ENCODE measurements at places on chromosomes 6 and 20. TPM values are rescaled to one million over a fixed set of nuclear protein-coding genes. Genes with fewer than 3 reads are reported as not detected.

- no peak for DNase-seq
These were observed 3.2 kb upstream of the CHD6 start for GRCh38 chr20:41621421-41621820.

- peak; percentile 54 for DNase-seq
These were observed 22.5 kb downstream of the SPATA2 start for GRCh38 chr20:49892817-49893216.

COQ3 gene
- 33.9 TPM for total RNA-seq

DNA sequence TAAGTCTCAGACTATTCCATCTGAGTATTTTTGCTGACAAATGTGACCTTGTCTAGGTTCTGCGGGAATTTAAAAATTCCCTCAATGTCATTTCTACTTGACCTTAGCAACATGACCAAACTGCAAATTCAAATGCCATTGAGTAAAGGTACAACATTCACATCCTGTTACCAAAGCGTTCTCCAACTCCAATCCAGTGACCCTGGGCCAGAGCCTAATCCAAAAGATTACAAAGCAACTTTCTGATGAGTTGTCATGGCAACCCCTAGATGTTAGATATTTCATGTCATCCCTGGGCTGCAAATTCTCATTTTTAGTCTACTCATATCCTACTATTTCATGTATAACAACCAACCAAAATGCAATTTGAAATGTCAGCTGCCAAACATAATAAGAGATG, 65.3 kb downstream of the BACH2 start:
- no peak for DNase-seq

PARD6B gene
- total RNA-seq: 1.7 TPM

GRCh38 chr6:56865081-56865875, 89.6 kb upstream of the BEND6 start:
- no peak for DNase-seq

PHACTR1 gene
- total RNA-seq: 106 TPM

GRCh38 chr6:7108964-7109836, 1.4 kb downstream of the RREB1 start:
- peak; percentile 55 for DNase-seq

- DNase-seq: no peak
These were observed 627.3 kb downstream of the UTRN start for GRCh38 chr6:144912474-144912873.

DNA sequence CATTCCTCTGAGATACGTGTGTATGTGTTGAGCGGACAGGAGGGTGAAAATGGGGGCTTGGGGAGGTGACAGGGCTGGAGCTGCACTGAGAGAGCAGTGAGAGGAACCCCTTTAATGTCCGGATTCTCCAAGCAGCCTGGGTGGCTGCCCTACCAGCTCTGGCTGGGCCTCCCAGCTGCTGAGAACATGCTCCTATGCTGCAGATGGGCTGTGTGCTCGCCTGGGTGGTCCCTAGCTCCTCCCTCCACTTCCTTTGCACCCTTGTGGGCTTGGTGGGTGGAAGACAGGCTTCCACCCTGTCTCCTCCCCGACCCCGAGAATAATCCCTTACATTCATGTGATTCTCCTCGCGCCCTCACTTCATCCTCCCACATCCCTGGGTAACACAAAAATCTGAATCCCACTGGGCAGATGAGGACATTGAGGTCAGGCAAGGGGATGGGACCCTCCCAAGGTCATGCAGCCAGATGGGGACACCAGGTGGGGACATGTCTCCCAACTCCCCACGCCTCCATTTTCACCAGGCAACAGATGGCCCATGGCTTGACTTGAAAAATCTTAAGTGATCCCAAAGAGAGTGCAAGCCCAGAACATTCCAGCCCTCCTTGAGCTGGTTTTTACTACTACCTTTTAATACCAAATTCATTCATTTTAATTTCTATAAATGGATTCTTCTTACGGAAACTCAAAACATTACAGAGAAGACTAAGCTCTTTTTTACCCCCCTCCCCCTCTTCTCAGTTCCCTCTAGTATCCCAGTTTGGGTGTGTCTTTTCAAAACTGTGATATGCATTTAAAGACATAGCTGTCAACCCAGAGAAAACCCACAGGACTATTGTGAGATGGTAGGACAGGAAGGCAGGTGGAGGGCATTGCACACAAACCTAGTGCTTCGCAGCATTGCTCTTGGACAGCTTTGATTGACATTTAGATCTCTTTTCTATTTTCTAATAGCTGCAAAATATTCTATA, 5.0 kb upstream of the PDRG1 start:
- DNase-seq: no peak

REM1 gene
- 1.2 TPM for total RNA-seq

- DNase-seq: no peak
These were observed 157.5 kb downstream of the GRM4 start for GRCh38 chr6:33988121-33989015.

GRCh38 chr6:112899541-112899940, 552.4 kb downstream of the RFPL4B start:
- DNase-seq: no peak

QKI gene
- total RNA-seq: 534 TPM

AVP gene
- total RNA-seq: not detected

AKAP7 gene
- total RNA-seq: 10.0 TPM

DNA sequence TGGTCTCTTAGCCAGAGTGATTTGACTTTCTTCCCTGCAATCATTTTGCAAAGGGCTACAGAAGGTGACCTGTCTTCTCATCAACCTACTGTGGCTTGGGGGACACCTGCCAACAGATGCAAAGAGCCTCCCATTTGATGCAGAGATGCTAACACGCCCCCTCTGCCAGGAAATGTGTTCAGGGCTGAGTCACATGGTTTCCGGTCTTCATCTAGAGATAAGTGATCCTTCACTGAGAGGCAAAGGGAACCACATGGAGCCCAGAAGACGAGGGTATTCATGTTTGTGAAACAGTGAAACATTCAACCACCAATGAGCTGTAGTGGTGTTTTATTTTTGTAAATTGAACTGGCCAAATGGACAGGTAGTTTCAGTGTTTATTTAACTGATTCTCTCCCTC, 109.0 kb upstream of the RIN2 start:
- no peak for DNase-seq

DNA sequence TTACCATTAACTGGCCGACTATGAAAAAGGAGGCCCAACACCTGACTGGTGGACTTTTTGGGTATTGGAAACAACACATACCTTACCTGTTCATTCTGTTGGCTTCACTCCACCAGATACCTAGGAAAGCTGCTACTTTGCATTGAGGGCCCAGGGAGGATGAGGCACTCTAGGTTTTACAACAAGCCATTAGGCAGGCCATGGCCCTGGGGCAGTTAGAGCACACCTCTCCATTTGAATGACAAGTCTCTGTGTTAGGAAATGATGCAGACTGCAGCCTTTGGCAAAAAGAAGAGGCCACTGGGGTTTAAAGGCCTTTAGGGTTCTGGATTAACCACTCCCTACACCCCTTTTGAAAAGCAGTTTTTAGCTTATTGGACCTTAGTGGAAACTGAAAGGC, 144.3 kb downstream of the OR2B2 start:
- DNase-seq: no peak

EDEM2 gene
- total RNA-seq: 12.7 TPM

GRCh38 chr20:37562695-37563480, 35.2 kb upstream of the BLCAP start:
- DNase-seq: no peak

- no peak for DNase-seq
These were observed 491 bp downstream of the GPSM3 start for GRCh38 chr6:32191696-32192607.

FAM162B gene
- 8.0 TPM for total RNA-seq

GRCh38 chr6:81480139-81480538, 272.3 kb downstream of the TENT5A start:
- no peak for DNase-seq

GRCh38 chr6:108609276-108609769, 48.6 kb downstream of the FOXO3 start:
- DNase-seq: no peak

TREM2 gene
- total RNA-seq: 0.46 TPM

All from heart right ventricle (tissue), 16 donors.